T-helper 1 cell (primary cell): ENCODE measurements at places on chromosomes 5 and 9.

DNA sequence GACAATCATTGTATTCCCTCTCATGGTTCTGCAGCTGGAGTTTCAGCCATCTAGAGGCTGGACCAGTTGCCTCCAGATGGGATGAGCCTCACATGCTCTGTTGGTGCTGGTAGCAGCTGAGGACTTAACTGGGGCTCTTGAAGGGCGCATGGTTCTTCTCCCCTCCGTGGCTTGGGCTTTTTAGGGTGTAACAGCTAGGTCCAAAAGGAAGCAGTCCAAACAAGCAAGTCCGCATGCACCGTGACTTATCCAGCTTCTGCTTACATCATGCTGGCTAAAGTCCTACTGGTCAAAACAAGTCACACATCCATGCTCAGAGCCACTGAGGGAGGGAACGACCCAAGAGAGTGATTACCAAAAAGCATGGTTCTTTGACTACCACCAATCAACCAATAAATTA is 31.6 kb upstream of the SH3RF2 start:
- no peak for DNase-seq

DNA sequence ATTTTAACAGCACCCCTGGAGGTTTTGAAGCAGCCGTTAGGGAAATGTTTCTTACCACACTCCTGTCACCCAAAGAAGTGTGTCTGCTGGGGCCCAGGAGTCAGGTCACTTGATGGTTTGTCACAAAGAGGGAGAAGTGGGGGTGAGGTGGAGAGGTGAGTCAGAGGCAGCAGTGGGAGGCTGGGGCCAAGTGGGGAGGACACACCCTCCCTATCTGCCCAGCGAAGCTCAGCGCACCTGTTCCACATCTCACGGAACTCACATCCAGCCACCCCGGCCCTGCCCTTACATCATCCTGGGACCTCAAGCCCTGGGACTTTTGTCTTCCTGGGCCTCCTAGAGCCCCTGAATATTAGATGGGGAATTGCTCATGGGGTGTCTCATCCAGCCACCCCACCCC is 171.1 kb upstream of the SMIM23 start:
- DNase-seq = no peak

DNA sequence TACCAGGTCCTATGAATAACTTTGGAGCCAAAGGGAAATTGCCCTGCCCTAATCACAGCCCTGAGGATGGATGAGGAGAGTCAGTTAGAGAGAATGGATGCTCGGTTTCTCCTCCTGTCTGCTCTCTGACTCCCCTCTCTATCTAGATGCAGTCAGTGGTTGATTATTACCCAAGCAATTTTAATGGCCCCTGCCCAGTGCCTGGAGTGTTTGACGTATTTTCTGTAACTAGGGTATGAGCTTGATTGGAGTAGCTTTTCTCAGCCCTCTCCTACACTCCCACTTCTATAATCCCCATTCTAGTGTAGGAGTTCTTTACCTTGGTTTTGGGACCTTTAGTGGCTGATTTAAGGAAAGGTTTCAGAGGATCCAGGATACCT is 60.4 kb downstream of the DOCK2 start:
- DNase-seq = no peak

GRCh38 chr5:54556141-54556540 is 38.6 kb downstream of the SNX18 start:
- no peak for DNase-seq

DNA sequence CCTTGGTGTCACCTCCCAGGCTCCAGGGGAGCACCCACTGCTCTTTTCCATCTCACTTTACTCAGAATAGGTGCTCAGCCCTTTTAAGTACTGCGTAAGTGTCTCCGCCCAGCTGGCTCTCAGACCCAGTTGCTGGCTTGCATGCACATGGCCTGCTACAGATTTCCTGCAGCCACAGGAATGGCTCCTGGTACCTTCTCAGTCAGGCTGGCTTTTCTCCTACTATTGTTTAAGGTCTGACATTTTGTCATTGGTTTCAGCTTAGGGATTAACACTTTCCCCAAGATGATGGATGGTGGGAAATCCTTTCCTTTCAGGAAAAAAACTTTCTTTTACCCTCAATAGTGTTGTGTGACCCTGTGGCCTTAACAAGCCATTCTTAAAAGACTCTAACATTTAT is 1652.3 kb upstream of the WWC1 start:
- no peak for DNase-seq

- no peak for DNase-seq
These were observed 135.4 kb downstream of the FGF1 start for GRCh38 chr5:142550471-142550870.

GRCh38 chr5:31786090-31786631 is 147.2 kb downstream of the PDZD2 start:
- DNase-seq = no peak

GRCh38 chr9:113577525-113578261 is 114.2 kb downstream of the RGS3 start:
- no peak for DNase-seq

DNA sequence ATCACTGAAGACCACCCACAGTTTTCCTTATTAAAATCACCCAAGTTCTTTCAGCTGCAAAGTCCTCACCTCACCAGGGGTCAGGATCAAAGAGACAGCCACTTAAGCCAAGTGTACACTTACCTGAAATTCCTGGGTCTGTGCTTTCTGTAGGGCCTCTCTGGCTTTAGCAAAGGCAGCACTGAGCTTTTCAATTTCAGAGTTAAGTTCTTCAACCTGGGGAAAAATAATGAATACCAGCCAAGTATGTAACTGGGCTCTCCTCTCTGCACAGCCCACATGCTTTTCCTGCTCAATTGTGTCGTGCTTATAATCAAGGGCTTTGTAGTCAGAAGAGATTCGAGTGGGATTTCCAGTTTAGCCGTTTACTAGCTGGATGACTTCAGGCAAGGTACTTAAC is 55.1 kb downstream of the CDK5RAP2 start:
- no peak for DNase-seq

DNA sequence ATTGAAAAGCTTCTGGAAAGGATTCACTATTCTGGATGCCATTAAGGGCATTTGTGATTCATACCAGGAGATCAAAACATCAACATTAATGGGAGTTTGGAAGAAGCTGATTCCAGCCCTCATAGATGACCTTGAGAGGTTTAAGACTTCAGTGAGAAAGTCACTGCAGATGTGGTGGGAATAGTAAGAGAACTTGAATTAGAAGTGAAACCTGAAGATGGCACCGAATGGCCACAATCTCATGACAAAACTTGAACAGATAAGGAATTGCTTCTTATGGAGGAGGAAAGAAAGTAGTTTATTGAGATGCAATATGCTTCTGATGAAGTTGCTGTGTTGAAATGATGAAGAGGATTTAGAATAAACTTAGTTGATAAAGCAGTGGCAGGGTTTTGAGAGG is 254.6 kb upstream of the SLC24A2 start:
- no peak for DNase-seq

- no peak for DNase-seq
These were observed 383.9 kb downstream of the CTNND2 start for GRCh38 chr5:11520241-11520930.

GRCh38 chr5:27311544-27311943 is 273.2 kb upstream of the CDH9 start:
- DNase-seq = no peak

DNA sequence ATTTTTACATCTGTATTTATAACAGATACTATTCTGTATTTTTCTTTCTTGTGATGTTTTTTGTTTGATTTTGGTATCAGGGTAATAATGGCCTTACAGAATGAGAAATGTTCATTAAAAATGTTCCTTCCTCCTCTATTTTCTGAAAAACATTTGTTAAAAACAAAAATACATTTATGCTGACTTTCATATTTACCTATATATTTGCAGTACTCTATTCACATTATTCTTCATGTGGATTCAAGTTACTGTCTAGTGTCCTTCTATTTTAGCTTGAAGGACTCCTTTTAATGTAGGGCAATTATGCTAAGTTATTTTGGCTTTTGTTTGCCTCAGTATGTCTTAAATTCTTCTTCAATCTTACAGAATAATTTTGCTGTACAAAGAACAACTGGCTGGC is 5.1 kb downstream of the CCDC112 start:
- DNase-seq = no peak

DNA sequence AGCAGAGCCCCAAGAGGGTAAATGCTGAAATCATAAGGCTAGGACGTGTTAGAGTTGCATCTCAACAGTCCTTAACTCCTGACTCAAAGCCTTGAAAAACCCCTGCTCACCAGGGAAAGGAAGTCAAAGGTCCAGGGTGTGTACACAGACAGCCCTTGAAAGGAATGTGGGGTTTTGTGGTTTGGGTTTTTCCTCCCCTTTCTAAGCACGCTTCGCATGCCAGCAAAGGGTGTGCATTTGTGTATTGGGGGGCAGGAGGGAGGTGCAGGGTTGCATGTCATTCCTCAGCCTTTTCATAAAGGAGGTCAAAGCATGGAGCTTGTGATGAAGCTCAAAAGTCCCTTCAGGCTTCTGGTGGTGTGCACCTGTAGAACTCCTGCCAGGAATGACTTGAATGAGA is 17.3 kb upstream of the XPA start:
- no peak for DNase-seq

GRCh38 chr5:35847961-35848360 is 8.7 kb upstream of the IL7R start:
- DNase-seq = no peak

DNA sequence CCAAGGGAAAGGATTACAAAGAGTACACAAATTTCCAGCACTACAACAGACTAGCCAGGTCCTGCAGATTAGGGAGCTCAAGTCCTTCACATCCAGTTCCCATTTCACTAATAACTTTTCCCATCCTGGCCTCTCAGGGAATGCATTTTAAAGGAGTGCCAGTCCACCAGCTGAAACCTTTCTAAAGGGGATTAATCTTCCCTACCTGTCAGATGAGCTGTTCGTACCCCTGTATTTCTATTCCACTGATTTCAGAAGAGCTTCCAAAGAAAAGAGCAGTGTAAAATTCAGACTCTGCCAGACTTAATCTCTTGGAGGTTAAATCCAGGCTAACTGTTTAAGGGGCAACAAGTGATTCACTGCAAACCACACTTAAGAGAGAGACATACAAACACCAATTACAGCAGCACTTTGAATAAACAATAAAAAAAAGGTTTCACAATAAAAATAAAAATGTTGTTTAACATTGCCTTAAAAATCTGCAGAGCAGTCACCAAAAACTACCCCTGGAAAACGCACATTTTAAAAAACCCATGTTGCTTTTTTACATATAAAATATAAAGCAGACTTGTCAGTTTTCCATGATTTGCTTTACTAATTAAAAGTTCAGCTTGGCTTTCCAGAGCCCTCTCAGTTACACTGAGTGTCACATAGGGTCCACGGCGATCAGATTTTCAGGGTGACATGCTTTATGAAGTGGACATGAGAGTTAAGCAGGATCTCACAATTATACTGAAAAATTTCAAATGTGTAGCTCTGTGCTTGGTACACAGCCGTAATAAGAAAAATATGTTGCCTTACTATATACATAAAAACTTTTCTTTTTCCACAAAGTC is 3.2 kb downstream of the ROR2 start:
- no peak for DNase-seq
